ENCODE measurements at places on chromosomes 12 and 14.

DNA sequence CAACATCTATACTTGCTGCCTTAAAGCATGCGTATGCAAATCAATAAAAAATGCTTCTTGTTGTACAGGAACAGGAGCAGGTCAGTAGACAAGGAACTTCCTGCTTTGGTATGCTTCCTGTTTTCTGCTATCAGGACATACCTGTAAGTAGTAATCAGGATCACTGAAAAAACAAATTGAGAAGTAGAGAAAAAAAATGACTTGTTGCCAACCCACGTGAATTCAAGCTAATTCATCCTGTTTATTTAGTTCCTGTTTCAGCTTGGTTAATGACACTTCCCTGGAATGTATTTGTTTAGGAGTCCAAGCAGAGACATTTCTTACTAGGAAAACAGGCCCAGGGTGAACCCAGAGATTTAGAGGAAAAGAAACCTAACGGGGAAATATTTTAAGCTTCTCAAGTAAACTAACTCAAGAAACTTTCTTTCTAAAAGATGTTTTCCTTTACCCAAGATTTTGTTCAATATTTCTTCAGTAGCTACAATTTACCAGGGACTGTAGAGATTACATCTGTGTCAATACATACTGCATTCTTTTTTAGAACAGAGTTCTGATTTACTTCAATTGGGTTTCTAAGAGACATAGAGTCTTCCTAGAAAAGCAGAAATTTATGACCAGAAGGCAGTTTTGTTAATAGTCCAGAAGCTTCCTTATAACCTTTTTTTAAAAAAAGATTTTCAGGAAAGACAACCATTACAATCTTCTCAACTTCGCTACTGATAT lies 124.2 kb downstream of the PAWR start:
- no peak for DNase-seq

DNA sequence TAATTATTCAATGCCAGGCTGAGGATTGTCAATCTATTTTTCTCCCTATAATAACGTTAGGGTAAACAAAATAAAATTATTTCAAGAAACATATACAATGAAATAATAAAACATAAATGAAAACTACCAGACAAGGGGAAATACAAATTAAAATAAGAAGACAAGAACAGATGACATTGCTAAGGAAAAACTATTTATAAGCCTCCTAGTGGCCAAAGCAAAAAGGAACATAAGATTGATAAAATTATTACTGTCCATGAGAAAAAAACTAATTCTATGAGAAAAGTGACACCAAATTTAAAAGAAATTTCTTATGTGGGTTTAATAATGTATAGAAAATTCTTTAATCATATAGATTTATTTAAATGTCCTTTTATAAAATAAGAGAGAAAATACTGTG lies 294.7 kb downstream of the TTC6 start:
- no peak for DNase-seq

DNA sequence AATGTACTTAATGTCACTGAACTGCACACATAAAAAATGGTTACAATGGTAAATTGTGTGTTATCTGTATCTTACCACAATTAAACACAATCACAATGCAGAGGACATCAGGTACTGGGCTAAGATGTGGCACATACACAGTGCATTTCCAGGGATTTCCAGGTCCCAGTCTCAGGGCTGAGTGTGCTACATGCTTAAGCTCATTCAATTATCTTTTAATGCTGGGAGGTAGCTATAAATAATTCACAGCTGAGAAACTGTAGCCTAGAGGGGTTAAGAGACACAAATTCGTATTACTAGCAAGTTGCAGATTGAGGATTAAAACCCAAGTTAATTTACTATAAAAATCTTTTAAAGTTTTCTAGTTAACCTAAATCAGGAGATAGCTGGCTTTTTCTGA lies 67.1 kb downstream of the CRACR2A start:
- DNase-seq: no peak

DNA sequence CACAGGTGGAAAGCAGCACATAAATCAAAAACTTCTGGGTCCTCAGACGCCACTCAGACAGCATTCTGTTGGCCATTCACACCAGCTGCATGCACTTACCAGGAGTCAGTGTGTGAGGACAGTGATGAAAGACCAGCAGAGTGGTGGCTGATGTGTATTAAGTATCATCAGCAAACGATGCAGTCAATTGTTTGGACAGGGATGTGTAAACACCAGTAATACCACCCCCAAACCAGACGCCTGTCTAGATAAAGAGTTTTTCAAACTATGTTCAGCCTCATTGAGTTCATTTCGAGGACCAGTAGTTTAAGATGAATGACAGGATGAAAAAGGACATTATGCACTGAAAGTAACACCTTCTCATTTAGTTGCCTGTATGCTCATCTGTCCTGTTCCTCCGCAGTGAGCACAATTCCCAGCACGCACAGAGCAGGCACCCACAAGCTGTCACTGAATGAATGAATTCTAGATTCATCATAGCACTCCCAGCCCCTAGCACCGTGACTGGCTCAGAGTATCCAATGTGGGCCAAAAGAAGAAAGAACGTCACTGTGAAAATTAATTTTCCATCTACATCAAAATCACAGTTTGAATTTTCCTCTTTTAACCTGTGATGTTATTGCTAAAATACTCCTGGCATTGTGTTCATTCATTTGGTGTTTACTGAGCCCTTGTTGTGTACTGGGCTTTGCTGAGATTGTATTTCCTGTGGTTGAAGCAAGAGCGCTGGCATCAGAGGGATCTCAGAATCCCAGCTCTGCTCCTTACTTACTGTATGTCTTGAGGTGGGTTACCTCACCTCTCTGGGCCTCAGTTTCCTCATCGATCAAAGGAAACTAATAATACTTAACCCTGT lies 124.8 kb upstream of the NOS1 start:
- DNase-seq: no peak

All from stimulated activated CD4-positive, alpha-beta T cell treated with anti-CD3 and anti-CD28 coated beads, TNF-alpha, amount 100 ng/mL, for 24 hours (primary cell).